ENCODE measurements at places on chromosomes 7 and 10. TPM values are rescaled to one million over a fixed set of nuclear protein-coding genes. Genes with fewer than 3 reads are reported as not detected.
A peak's percentile ranks its signal among the peaks of the same experiment; 100 is the strongest.

The MUC3A gene
- 30.8 TPM for total RNA-seq

The PRLHR gene
- total RNA-seq: not detected

The UPK3BL1 gene
- total RNA-seq: 7.1 TPM

- no peaks in the 10 kb centered on the region for H3K4me1 ChIP-seq
- H3K4me3 ChIP-seq: no peak overlapping the region
- H3K27ac ChIP-seq: no peak overlapping the region
- DNase-seq: no peak
- H3K36me3 ChIP-seq: no peaks in the 10 kb centered on the region
Observed at GRCh38 chr10:120051671-120052070, 159.1 kb downstream of the SEC23IP start.

GRCh38 chr10:74293686-74294371, 142.8 kb downstream of the ADK start:
- H3K27me3 ChIP-seq: no peaks in the 10 kb centered on the region
- H3K4me3 ChIP-seq: no peak overlapping the region
- H3K36me3 ChIP-seq: no peaks in the 10 kb centered on the region
- H3K4me1 ChIP-seq: peaks cover 46% of the 10 kb centered on the region
- peak overlapping the region; percentile 53 for H3K27ac ChIP-seq

GRCh38 chr7:73742338-73742752, 3.7 kb upstream of the ABHD11 start:
- peak overlapping the region; percentile 94 for H3K27ac ChIP-seq
- peak overlapping the region; percentile 51 for H3K4me3 ChIP-seq
- no peak for DNase-seq

DNA sequence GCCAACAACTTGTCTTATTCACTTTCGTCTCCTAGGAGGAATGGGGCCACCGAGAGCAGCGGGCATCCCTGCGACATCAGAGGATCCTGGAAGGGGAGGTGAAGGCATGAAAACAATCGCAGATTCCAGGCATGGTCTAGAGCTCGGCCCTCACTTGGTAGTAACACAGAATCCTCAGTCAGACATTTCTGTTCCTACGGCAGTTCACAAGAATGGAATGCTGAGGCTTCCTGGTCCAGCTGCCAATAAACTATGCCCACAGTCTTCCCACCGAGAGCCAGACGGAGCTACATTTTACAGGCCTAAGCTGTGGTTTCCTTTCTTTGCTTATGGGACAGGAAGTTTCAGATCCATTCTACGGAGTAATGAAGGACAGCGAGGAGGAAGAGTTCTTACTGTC, 75.8 kb downstream of the OR13A1 start:
- no peaks in the 10 kb centered on the region for H3K36me3 ChIP-seq
- DNase-seq: no peak
- no peaks in the 10 kb centered on the region for H3K4me1 ChIP-seq
